ENCODE measurements at places on chromosomes 12 and 14. TPM values are rescaled to one million over a fixed set of nuclear protein-coding genes. Genes with fewer than 3 reads are reported as not detected.

The DPPA3 gene
- not detected for polyA plus RNA-seq

The C1QL4 gene
- polyA plus RNA-seq, result 0.05 TPM

DNA sequence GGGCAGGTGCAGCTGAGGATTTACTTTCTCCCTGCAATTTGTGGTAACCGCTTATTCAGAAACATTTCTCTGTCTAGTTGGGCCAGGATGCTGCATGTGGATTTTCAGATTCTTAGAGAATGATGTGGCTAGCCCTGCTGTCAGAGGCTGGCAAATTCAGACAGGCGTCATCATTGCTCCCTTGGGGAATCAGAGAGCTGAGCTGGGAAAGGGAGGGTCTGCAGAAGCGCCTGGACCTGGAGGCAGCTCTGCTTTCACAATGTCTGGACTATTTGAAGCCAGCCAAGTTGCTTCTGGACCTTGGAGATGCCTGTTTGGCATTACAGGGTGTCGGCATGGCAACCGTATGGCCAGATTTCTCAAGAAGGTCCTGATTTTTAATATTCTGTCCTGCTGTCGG lies 3.4 kb downstream of the GALNT16 start:
- peak; percentile 82 for DNase-seq

DNA sequence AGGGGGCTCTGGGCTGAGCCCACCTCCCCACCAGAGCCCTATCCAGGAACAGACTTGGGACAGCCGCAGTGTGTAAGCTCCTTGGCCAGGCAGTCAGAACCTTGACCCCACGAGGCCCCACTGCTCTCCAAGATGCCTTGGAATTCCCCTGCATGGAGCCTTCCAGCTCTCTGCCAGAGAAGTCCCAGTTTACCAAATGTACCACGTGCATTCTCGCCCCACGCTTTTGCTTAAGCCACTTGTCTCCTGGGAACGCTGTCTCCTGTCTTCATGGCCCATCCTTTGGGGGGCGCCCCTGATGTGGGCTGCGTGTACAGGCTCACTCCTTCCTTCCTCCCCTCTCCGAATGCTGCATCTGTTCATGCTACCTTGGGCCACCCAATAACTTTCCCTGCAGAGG lies 7.9 kb downstream of the FAIM2 start:
- DNase-seq, result no peak

DNA sequence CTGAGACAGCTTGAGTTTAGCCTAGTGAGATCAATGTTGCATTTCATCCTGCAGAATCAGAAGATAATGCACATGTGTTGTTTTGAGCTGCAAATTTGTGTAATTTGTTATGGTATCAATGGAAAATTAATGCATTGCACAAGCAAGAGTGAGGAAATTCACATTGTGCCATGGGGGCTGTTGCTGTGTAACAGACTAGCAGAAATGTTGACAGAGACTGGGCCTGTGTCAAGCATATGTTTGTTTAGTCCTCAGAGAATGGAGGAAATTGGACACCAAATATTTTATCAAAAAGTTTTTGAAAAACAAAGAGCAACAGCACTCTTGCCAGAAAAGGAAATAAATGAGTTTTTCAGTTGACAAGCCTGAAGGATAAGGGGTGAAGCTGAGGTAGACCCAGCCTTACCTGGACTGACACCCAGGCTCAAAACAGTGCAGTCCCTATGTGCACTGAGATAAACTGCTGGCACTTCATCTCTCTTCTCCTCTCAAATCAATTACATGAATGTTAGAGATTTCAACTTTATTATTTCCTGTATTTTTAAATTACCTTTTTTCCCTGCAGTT lies 1150.0 kb downstream of the FSCB start:
- no peak for DNase-seq

All from muscle of leg (tissue), 16 donors.